ENCODE measurements at places on chromosomes 5 and 9.

DNA sequence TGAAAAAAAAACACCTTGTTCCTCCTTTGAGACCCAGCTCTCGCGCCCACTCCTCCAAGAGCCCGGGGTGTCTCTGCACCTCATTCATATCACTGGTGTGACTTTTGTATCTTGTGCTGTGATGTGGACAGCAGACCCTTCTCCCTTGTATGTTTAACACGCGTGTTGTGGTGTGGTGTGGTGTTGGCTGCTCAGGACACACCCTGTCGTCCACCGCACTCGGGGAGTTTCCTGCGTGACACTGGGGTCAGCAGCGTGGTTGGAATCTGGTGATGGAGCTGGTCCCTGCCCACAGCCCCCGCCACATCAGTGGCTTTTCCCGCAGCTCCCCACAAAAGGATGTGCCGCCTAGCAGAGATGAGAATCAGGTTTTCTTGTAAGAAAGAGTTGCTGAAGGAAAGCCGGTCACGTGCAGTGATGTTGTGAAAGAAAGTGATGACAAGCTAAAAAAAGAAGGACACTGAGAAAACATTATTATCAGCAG is 61.5 kb downstream of the TENT4A start:
- no peak for DNase-seq

DNA sequence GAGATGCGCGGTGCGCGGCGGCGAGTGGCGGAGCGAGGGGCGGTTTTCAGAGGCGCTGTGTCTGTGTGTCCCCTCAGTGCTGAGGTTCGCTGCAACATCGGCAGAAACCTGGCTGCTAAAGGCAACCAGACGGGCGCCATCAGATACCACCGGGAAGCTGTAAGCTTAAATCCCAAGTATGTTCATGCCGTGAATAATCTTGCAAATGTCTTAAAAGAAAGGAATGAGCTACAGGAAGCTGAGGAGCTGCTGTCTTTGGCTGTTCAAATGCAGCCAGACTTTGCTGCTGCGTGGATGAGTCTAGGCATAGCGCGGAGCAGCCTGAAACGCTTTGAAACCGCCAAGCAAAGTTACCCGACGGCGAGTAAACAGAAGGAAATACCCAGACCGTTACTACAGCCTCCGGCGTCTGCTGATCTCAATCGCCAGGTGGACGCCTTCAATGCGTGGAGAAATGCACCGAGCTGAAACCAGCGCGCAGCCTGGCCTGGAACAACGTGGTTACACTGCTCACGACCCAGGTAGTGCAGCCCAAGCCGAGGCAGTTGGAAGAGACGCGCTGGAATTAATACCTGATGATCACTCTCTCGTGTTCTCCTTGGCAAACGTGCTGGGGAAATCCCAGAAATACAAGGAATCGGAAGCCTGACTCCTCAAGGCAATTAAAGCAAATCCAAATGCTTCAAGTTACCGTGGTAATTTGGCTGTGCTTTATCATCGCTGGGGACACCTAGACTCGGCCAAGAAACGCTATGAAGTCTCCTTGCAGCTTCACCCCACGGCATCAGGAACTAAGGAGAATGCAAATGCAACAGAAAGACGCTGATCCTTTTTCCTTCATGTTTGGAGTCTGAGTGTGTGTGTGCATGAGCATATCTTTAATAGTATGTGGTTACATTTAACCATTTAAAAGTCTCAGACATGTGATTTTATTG is 15.9 kb downstream of the OR2V1 start:
- DNase-seq: no peak

- no peak for DNase-seq
These were observed 23.3 kb upstream of the TRIM14 start for GRCh38 chr9:98142182-98142907.

GRCh38 chr9:107827304-107827703 is 337.7 kb upstream of the KLF4 start:
- DNase-seq: no peak

DNA sequence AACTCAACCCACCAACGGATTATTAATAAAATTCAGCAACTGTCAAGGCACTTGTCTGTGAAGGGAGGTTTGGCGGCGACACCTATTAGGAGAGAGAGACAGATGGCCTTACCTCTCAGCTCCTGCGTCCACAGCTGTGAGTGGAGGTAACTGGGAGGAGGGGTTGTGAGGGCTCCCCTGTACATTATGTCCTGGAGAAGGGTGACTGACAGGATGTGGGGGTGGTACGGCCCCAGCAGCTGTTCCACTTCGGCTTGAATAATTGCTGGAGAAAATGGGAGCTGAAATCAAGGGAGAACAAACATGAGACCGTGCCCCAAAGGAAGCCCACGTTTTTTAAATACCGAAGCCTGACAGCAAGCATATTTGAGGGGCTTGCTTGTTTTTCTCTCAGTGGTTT is 353.5 kb upstream of the RFX3 start:
- no peak for DNase-seq

- no peak for DNase-seq
These were observed 17.9 kb upstream of the KIF4B start for GRCh38 chr5:154995679-154996078.

DNA sequence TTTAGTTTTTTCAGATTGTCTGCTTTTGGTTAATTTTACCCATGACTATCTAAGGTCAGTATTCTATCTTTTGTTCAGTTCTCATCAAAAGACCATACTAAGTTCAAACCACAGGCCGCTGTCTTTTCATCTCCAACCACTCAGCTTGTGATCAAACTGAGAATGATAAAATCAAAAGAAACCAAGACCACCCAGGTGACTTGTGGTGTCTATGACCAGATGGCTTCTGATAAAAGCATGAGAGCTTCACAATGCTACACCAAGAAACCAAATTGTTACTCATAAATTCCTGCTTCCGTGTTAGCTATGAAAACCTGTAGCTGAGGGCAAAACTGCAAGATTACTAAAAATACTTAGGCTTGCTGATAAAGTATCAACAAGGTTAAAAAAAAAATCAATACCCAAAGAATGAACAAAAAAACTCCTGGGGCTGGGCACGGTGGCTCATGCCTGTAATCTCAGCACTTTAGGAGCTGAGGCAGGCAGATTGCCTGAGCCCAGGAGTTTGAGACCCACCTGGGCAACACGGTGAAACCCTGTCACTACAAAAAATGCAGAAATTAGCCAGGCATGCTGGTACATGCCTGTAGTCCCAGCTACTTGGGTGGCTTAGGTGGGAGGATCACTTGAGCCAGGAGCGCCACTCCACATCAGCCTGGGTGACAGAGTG is 25.8 kb upstream of the GPX8 start:
- DNase-seq: no peak
